ENCODE measurements at places on chromosomes 5 and 9.

- no peak overlapping the region for H3K4me3 ChIP-seq
- H3K27me3 ChIP-seq = no peaks in the 10 kb centered on the region
- no peaks in the 10 kb centered on the region for H3K36me3 ChIP-seq
Measured at GRCh38 chr9:121486043-121486442, 13.6 kb downstream of the GGTA1 start.

DNA sequence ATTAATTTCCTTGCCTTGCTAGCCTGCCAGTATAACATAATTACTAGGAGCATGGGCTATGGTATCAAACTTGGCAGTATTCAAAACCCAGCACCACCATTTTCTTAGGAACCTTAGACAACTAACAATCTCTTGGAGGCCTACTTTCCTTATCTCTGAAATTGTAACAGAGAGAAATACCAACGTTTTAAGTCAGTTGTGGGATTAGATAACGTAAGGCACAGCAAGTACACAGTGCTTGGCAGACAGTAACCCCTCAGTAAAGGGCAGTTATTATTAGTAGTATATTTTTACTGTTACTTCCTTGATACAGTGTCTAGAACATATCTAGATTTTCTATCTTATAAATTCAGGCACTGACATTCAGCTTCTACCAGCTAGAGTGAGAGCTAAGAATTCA, 309.6 kb downstream of the ACTL7B start:
- H3K4me3 ChIP-seq = no peak overlapping the region
- H3K27me3 ChIP-seq = no peaks in the 10 kb centered on the region
- H3K36me3 ChIP-seq = no peaks in the 10 kb centered on the region
- H3K27ac ChIP-seq = no peak overlapping the region
- H3K4me1 ChIP-seq = peaks cover 11% of the 10 kb centered on the region

DNA sequence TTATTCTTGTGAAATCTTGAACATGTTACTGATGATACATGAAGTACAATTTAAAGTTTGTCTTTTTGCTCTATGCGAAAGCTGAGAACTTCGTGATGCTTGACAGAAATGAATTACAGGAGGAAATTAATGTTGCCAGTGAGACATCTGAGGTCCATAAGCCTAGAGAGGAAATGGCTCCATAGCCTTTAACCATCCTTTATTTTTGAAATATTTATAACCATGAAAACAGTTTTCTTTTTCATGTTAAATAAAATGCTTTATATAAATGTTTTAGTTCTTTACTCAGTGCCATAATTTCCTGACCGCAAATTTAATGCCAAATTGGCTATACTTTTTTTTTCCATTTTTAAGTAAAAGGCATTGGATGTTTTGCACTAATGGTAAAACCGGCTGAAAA, 29.1 kb downstream of the F2RL2 start:
- H3K27ac ChIP-seq = no peak overlapping the region
- no peak for DNase-seq
- no peaks in the 10 kb centered on the region for H3K4me1 ChIP-seq
- no peaks in the 10 kb centered on the region for H3K27me3 ChIP-seq

DNA sequence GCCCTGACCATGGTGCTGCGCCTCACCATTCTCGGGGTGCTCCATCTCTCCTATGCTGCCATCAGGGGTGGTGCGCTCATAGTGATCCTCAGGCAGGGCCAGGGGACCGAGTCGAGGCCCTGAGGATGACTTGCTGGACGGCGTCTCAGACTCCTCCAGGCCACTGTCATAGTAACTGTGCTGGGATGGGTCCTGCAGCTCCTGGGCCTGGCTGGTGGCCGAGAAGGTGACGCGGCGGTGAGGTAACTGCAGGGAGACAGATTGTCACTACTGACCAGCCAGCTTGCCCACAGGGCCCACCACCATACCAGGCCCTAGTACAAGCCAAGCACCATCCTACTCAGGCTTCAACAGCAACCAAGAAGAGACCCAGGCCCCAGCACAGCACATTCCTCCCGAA, 21.0 kb downstream of the PCDH1 start:
- H3K27me3 ChIP-seq = no peaks in the 10 kb centered on the region
- peaks cover 17% of the 10 kb centered on the region for H3K4me1 ChIP-seq
- H3K27ac ChIP-seq = peak overlapping the region; percentile 82
- H3K36me3 ChIP-seq = no peaks in the 10 kb centered on the region
- no peak overlapping the region for H3K4me3 ChIP-seq

DNA sequence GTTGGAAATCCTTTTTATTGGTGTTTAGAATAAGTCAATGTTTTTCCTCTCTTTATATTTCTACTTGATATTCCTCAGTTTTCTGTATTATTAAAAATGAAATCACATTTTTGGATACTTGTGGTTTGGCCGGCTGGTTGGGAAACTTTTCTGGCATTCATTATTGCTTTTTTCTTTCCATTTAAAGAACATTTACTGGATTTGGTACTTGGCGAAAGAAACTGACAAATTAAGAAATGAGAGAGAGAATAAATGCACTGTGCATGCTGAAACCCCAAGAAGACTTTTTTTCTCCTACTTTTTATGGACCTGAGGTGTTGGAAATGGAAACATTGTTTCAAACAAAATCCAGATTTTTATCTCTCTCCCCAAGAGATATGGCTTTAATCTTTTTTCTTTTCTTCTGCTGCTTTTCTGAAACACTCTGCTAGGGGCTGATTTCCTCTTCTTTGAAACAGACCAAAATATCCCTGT, 128.4 kb downstream of the SNX18 start:
- H3K36me3 ChIP-seq = no peaks in the 10 kb centered on the region
- H3K27me3 ChIP-seq = no peaks in the 10 kb centered on the region
- DNase-seq = no peak
- H3K27ac ChIP-seq = peak overlapping the region; percentile 39
- H3K4me1 ChIP-seq = no peaks in the 10 kb centered on the region
- H3K4me3 ChIP-seq = no peak overlapping the region

GRCh38 chr9:123316053-123316718, 39.8 kb upstream of the CRB2 start:
- no peaks in the 10 kb centered on the region for H3K4me1 ChIP-seq
- no peaks in the 10 kb centered on the region for H3K36me3 ChIP-seq
- H3K27me3 ChIP-seq = no peaks in the 10 kb centered on the region

DNA sequence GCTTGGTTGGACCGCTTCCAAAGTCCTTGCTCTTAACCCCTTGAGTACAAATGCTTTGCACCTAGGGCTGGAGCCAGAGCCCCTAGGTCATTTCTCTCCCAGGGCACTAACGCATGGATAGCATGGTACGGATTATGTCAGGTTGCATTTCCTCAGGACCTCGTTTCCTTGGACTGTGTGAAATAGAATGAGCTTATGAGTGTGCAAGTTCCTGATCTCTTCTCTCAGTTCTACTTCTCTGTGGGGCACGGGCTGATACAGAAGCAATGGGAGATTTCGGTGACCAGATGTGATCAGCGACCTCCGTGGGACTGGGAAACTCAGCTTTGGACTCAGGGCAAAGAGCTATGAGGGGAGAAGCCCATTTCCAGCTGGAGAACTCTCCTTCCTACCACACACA, 14.2 kb downstream of the SPARC start:
- H3K27me3 ChIP-seq = no peaks in the 10 kb centered on the region
- DNase-seq = no peak
- H3K4me1 ChIP-seq = peaks cover 15% of the 10 kb centered on the region
- H3K4me3 ChIP-seq = no peak overlapping the region

- no peaks in the 10 kb centered on the region for H3K36me3 ChIP-seq
- no peak for DNase-seq
- H3K4me1 ChIP-seq = no peaks in the 10 kb centered on the region
- no peak overlapping the region for H3K27ac ChIP-seq
Measured at GRCh38 chr5:38371596-38371995, 113.2 kb downstream of the EGFLAM start.

GRCh38 chr5:84273517-84273883, 111.2 kb downstream of the EDIL3 start:
- no peaks in the 10 kb centered on the region for H3K27me3 ChIP-seq
- no peak overlapping the region for H3K4me3 ChIP-seq
- no peak overlapping the region for H3K27ac ChIP-seq
- no peaks in the 10 kb centered on the region for H3K4me1 ChIP-seq
- H3K36me3 ChIP-seq = no peaks in the 10 kb centered on the region
- no peak for DNase-seq

- H3K36me3 ChIP-seq = no peaks in the 10 kb centered on the region
- no peak overlapping the region for H3K4me3 ChIP-seq
- H3K27me3 ChIP-seq = no peaks in the 10 kb centered on the region
- no peak overlapping the region for H3K27ac ChIP-seq
- DNase-seq = no peak
- no peaks in the 10 kb centered on the region for H3K4me1 ChIP-seq
Measured at GRCh38 chr9:109797006-109797405, 17.0 kb downstream of the PALM2AKAP2 start.

DNA sequence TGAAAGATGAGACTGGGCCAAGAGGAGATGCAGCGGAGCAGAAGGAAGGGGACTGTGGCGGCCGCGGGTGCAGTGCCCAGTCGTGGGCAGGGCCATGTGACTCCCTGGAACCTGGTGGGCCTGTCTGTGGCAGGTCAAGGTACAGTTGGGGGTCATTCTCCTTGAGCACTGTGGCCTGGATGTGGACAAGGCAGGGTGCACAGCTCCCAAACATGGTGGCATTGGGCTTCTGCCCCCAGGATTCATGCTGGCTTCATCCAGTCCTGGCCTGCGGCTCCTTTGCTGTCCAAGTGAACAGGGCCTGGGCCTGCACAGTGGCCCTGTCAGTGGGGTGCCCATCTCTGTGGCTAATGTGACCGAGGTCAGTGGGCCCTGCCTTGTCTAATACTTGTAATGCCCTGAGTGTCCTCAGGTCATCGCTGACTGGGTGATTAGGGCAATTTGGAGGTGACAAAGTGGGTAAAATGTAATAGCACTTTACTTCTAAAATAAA, 39.9 kb downstream of the CEP72 start:
- no peaks in the 10 kb centered on the region for H3K4me1 ChIP-seq
- DNase-seq = no peak
- no peak overlapping the region for H3K27ac ChIP-seq
- H3K36me3 ChIP-seq = no peaks in the 10 kb centered on the region
- no peak overlapping the region for H3K4me3 ChIP-seq
- no peaks in the 10 kb centered on the region for H3K27me3 ChIP-seq

- H3K36me3 ChIP-seq = no peaks in the 10 kb centered on the region
- no peak overlapping the region for H3K4me3 ChIP-seq
- no peaks in the 10 kb centered on the region for H3K4me1 ChIP-seq
Measured at GRCh38 chr9:132615774-132616173, 33.4 kb downstream of the BARHL1 start.

DNA sequence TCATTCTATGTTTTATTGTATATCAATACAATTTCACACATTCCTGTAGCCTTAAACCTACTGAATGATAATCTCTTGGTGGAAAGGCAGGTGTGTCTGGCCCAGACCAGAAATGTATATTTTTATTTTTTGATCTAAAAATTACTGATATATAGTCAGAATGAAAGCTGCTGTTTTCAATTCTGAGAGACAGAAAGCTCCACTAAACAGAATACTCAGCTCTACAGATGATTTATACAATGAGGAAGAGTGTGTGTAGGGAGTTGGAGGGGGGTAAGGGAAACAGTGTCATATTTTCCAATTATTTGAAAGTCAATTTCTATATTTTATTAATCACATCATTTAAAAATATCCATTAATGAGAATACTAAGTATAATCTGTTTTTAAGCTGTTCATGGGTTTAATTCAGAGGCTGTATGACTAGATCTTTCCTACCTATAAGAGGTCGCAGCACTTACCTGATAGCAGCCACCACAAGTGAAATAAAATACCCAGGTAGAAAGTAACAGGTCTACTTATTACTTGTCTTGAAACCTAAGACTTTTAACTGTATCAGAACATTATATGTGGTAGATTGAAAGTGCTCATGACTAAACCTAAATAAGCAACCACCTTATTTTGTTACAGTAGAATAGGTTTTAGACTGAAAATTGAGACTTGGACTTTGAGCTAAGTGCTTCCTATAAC, 183.4 kb downstream of the TMC1 start:
- no peak overlapping the region for H3K4me3 ChIP-seq
- no peak for DNase-seq
- no peak overlapping the region for H3K27ac ChIP-seq
- H3K36me3 ChIP-seq = no peaks in the 10 kb centered on the region
- H3K4me1 ChIP-seq = no peaks in the 10 kb centered on the region
- H3K27me3 ChIP-seq = no peaks in the 10 kb centered on the region

GRCh38 chr5:98929710-98930298, 997 bp upstream of the CHD1 start:
- H3K27ac ChIP-seq = peak overlapping the region; percentile 97
- H3K4me3 ChIP-seq = peak overlapping the region; percentile 21
- H3K36me3 ChIP-seq = no peaks in the 10 kb centered on the region
- DNase-seq = peak; percentile 29

- H3K4me1 ChIP-seq = no peaks in the 10 kb centered on the region
- H3K27me3 ChIP-seq = no peaks in the 10 kb centered on the region
- H3K4me3 ChIP-seq = no peak overlapping the region
- no peak for DNase-seq
- H3K27ac ChIP-seq = no peak overlapping the region
- H3K36me3 ChIP-seq = no peaks in the 10 kb centered on the region
Measured at GRCh38 chr5:142689081-142689480, 3.2 kb upstream of the FGF1 start.

GRCh38 chr5:116573702-116574366, 789 bp downstream of the SEMA6A start:
- H3K36me3 ChIP-seq = no peaks in the 10 kb centered on the region
- H3K4me3 ChIP-seq = peak overlapping the region; percentile 54
- no peaks in the 10 kb centered on the region for H3K27me3 ChIP-seq
- H3K4me1 ChIP-seq = peaks cover 33% of the 10 kb centered on the region
- H3K27ac ChIP-seq = peak overlapping the region; percentile 70
- DNase-seq = peak; percentile 13

- H3K27me3 ChIP-seq = no peaks in the 10 kb centered on the region
- no peaks in the 10 kb centered on the region for H3K4me1 ChIP-seq
- H3K27ac ChIP-seq = no peak overlapping the region
- H3K36me3 ChIP-seq = no peaks in the 10 kb centered on the region
- H3K4me3 ChIP-seq = no peak overlapping the region
Measured at GRCh38 chr5:50302815-50303490, 138.1 kb downstream of the EMB start.

Measured in body of pancreas (tissue), 4 donors.